ENCODE measurements at places on chromosomes 5 and 9. TPM values are rescaled to one million over a fixed set of nuclear protein-coding genes. Genes with fewer than 3 reads are reported as not detected.

Gene SCGB3A2
- not detected for total RNA-seq

Gene QRFP
- not detected for total RNA-seq

Gene TMOD1
- total RNA-seq: 181 TPM

Gene RNF208
- 15.9 TPM for total RNA-seq

Gene NUTM2F
- total RNA-seq: not detected

Gene TLX3
- total RNA-seq: not detected

Gene INSL6
- not detected for total RNA-seq

Gene SEMA4D
- total RNA-seq: 22.4 TPM

GRCh38 chr5:138605254-138605972 lies 30.2 kb upstream of the HSPA9 start:
- no peak overlapping the region for H3K4me3 ChIP-seq
- DNase-seq: no peak

DNA sequence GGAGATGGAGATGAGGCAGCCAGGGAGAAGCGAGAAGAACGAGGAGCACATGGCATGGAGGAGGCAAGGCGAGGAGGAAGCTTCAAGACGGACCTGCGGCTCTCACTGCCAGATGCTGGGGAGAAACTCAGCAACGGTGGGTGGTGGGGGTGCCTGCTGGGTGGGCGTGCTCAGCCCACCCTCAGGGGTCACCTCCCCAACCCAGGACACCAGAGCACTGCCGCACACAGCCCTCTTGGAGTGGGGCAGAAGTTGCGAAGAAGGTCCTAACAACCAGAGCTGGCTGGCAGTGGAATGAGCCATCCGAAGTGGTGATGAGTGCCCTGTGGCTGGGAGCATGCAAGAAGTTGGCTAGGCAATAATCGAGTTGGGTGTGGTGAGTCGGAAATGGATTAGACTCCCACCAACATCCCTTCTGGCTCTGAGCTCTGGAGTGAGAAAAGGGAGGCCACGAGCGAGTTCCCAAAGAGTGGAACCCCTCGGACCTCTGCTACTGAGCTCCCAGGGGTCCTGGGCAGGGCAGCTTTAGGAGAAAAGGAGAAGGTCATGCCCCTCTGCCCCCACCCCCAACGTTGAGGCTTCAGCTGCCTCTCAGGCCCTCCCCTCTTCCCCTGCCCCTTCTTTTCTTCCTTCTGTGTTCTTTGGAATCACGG lies 212.7 kb upstream of the MVB12B start:
- H3K27ac ChIP-seq: no peak overlapping the region
- no peaks in the 10 kb centered on the region for H3K27me3 ChIP-seq
- no peak for DNase-seq
- H3K4me3 ChIP-seq: no peak overlapping the region
- no peaks in the 10 kb centered on the region for H3K36me3 ChIP-seq
- no peaks in the 10 kb centered on the region for H3K4me1 ChIP-seq

GRCh38 chr9:122225312-122226141 lies 3.2 kb downstream of the LHX6 start:
- no peak overlapping the region for H3K27ac ChIP-seq
- peaks cover 10% of the 10 kb centered on the region for H3K4me1 ChIP-seq
- peaks cover 98% of the 10 kb centered on the region for H3K27me3 ChIP-seq

GRCh38 chr9:83628540-83628939 lies 5.6 kb downstream of the IDNK start:
- H3K27me3 ChIP-seq: no peaks in the 10 kb centered on the region
- H3K36me3 ChIP-seq: peaks cover 10% of the 10 kb centered on the region
- no peak for DNase-seq
- H3K4me1 ChIP-seq: no peaks in the 10 kb centered on the region
- H3K4me3 ChIP-seq: no peak overlapping the region
- H3K27ac ChIP-seq: no peak overlapping the region

DNA sequence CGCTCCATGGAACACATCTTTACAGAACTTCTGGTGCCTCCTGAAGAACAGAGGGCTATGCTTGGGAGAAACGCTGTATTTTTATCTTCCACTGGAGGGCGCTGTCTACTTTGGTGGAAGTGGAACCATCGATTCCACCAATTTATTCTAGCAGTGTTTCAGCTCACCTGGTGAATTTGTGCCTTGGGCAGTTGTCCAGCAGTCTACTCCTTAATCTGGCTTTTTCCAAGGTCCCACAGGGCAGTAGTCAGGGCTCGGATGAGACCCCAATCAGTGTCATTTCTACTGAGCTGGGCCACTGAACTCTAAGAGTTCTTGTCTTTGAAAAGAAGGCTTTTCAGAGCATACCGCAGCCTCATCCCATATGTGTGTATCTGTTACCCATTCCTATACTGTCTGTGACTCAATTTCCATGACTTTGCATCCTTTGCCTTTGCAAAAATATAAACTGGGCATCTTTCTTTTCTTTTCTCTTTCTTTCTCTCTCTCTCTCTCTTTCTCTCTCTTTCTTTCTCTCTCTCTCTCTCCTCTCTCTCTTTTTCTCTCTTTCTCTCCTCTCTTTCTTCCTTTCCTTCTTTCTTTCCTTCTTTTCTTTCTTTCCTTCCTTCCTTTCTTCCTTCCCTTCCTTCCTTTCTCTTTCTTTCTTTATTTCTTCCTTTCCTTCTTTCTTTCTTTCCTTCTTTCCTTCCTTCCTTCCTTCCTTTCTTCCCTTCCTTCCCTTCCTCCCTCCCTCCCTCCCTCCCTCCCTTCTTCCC lies 138.4 kb upstream of the ZNF618 start:
- H3K27ac ChIP-seq: no peak overlapping the region
- no peak for DNase-seq
- no peak overlapping the region for H3K4me3 ChIP-seq

DNA sequence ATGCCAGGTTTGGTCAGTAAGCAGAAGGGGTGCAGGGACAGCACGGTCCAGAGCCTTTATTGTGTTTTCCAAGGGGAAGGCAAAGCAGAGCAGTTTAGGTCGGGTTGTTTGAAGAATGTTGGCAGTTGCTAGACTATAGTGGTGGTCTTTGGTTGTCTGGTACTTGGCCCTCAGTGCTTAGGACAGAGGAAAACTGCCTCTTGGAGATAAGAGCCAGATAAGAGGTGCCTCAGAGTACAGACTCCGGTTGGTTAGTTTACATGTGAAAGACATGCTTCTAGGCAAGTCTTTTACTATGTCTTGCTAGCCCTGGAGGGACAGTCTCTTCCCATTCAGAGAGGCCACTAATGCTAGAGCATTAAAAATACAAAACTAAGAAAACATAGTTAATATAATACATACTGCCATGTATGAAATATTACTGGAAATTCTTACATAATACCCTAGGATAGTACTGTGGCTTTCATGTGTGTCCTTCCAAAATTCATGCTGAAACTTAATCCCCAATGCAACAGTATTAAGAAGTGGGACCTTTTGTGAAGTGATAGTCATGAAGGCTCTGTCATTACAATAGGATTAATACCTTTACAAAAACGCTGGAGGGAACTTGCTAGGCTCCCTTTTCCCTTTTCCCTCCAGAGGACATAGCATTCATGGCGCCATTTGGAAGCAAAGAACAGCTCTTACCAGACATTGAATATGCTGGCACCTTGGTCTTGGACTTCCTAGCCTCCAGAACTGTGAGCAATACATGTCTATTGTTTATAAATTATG lies 280.4 kb downstream of the TMEM167A start:
- no peak for DNase-seq
- H3K27me3 ChIP-seq: no peaks in the 10 kb centered on the region
- no peaks in the 10 kb centered on the region for H3K36me3 ChIP-seq
- no peak overlapping the region for H3K4me3 ChIP-seq

DNA sequence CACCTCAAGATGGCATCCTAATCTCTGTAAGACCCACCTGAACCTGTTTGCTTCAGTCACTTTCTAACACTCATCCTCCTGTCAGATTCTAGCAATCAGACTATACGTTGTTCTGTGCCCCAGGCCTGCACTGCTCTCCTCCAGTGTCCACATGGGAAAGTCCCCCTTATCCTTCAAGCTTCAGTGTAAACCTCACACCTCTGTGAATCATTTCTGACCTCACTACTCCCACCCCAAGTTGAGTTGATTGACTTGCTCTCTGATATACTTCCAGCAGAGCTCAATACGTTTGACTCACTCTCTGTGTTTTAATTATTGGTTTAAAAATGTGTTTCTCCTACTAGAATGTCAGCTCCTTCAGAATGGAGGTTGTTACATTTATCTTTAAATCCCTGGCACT lies 240.2 kb downstream of the FBXL17 start:
- H3K27me3 ChIP-seq: no peaks in the 10 kb centered on the region
- H3K27ac ChIP-seq: no peak overlapping the region
- H3K4me1 ChIP-seq: peaks cover 16% of the 10 kb centered on the region
- H3K4me3 ChIP-seq: no peak overlapping the region

DNA sequence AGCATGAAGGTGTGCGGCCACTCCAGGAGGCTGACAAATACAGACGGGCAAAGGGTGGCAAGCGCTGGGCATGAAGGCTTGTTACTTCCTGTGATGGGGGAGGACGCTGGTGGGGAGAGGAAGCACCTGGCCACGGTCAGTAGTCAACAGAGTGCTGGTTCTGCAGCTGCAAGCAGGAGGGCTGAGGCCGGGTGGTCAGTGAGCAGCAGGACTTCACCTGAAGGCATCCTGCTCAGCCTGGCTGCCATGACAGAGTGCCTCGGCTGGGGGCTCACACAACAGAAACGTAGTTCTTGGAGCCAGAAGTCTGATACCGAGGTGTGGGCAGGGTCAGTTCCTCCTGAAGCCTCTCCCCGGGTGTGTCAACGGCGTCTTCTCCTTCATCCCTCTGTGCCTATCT lies 118.6 kb upstream of the IRX4 start:
- no peaks in the 10 kb centered on the region for H3K36me3 ChIP-seq
- H3K27ac ChIP-seq: no peak overlapping the region
- no peaks in the 10 kb centered on the region for H3K27me3 ChIP-seq
- no peak for DNase-seq

DNA sequence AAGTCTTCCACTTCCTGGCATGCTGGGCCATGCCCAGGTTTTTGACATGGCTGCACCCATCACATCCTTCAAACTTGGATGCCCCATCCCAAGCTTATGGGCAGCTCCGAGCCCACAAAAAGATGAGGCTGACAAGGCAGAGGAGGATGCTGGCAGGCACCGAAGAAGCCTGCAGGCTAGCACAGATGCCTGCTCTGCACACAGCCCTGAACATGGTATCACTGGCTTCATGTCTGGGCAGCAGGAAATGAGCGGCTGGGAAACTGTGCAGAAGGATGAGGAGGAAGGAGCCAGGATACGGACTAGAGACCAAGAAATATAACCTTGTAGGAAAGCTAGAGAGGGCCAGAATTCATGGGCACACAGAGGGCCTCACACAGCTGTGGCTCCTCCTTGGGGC lies 14.8 kb downstream of the CAMK2A start:
- no peaks in the 10 kb centered on the region for H3K36me3 ChIP-seq
- no peak for DNase-seq
- H3K27ac ChIP-seq: no peak overlapping the region
- no peaks in the 10 kb centered on the region for H3K4me1 ChIP-seq

DNA sequence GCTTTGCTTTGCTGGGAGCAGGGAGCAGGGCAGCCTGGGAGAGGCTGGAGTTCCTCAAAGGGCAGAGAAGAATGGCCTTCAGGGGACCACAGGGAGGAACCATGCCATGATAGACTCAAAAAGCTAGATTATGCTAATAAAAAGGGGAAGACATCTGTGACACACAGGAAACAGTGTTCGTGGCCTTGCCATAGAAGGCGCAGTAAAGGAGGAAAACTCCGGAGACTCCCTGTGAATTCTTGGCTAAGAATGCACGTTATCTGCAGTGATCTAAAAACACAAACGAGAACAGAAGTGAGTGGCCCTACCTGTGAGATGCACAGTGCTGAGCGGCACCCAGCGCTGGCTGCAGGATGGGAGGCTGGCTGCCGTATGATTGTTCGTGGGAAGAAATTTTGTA lies 15.9 kb upstream of the LTC4S start:
- no peaks in the 10 kb centered on the region for H3K4me1 ChIP-seq
- peaks cover 73% of the 10 kb centered on the region for H3K36me3 ChIP-seq
- no peak overlapping the region for H3K4me3 ChIP-seq
- H3K27me3 ChIP-seq: no peaks in the 10 kb centered on the region

GRCh38 chr5:16418471-16418922 lies 47.1 kb downstream of the ZNF622 start:
- peaks cover 9% of the 10 kb centered on the region for H3K4me1 ChIP-seq
- H3K27me3 ChIP-seq: no peaks in the 10 kb centered on the region
- peak; percentile 45 for DNase-seq
- no peak overlapping the region for H3K4me3 ChIP-seq
- H3K36me3 ChIP-seq: no peaks in the 10 kb centered on the region

DNA sequence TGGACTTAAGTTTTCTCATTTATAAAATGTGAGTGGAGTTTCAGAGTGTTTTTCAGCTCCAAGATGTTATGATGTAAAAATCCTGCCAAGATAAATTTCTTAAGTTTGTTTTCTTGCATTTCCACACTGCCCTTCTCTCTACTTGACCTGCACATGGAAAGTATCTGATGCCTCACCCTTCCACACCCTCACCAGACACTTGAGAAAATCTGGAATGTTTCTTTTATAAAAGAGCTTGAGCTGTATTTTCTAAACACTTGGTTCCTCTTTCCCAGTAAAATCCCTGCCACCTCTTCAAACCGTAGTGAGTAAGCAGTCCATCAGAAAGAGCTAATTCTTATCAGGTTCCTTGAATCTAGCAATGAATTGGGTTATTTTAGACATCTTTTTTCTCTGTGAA lies 42.9 kb downstream of the FOXD1 start:
- H3K4me1 ChIP-seq: no peaks in the 10 kb centered on the region
- DNase-seq: no peak
- H3K27ac ChIP-seq: no peak overlapping the region
- no peaks in the 10 kb centered on the region for H3K36me3 ChIP-seq
- H3K4me3 ChIP-seq: no peak overlapping the region

GRCh38 chr5:33883482-33883881 lies 8.3 kb downstream of the ADAMTS12 start:
- no peak for DNase-seq
- no peak overlapping the region for H3K27ac ChIP-seq
- H3K4me1 ChIP-seq: no peaks in the 10 kb centered on the region
- no peaks in the 10 kb centered on the region for H3K36me3 ChIP-seq
- H3K4me3 ChIP-seq: no peak overlapping the region
- H3K27me3 ChIP-seq: peaks cover 6% of the 10 kb centered on the region

DNA sequence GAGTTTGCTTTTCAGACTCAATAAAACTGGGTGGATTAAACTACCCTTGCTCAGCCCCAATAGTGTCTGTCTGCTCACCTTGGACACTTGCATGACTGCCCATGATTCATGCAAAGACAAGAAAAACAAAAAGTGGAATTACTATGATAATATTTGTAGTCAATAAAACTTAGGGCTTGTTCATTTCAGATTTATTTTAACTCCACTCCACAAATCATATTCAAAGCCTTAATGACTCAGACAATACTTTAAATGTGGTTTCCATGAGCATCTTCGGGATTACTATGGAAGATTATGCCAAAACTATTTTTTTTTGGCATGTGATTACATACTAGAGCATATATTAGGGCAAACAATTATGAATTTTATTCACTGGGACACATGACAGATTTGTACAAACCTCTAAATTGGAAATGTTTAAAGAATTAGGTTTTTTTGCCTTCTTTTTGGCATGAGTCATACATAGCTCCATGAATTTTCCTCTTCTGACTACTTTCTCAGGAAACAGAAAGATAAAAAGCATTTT lies 468.9 kb downstream of the ACTL7B start:
- no peak overlapping the region for H3K4me3 ChIP-seq
- H3K27me3 ChIP-seq: no peaks in the 10 kb centered on the region
- no peak overlapping the region for H3K27ac ChIP-seq

- H3K27me3 ChIP-seq: peaks cover 17% of the 10 kb centered on the region
- no peak for DNase-seq
- H3K4me3 ChIP-seq: no peak overlapping the region
- no peaks in the 10 kb centered on the region for H3K36me3 ChIP-seq
- no peak overlapping the region for H3K27ac ChIP-seq
Measured at GRCh38 chr9:76729116-76729515, 35.1 kb upstream of the PCA3 start.
